ENCODE measurements at places on chromosomes 7 and 10.

- DNase-seq, result no peak
Measured at GRCh38 chr10:44398271-44398670, 13.4 kb upstream of the CXCL12 start.

- DNase-seq, result no peak
Measured at GRCh38 chr7:70557338-70557737, 574.6 kb upstream of the GALNT17 start.

GRCh38 chr7:54728411-54728810 is 30.6 kb downstream of the SEC61G start:
- no peak for DNase-seq

DNA sequence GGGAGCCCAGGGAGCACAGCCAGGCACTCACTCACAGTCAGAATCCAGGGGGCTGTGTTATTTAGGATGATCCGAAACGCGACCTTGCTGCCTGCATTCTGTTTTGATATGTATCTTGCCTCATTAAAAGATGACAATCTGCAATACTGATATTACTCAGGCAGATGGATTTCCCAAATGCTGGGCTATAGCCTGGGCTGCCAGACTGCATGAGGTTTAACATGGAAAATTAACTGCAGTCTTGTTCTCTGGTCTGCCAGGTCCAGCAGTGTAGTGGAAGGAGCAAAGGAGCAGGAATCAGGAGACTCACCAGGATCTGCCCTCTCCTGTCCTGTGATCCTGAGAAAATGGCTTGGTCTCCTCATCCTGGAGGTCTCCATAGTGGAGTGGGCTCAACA is 258.1 kb downstream of the PAXIP1 start:
- DNase-seq, result no peak

DNA sequence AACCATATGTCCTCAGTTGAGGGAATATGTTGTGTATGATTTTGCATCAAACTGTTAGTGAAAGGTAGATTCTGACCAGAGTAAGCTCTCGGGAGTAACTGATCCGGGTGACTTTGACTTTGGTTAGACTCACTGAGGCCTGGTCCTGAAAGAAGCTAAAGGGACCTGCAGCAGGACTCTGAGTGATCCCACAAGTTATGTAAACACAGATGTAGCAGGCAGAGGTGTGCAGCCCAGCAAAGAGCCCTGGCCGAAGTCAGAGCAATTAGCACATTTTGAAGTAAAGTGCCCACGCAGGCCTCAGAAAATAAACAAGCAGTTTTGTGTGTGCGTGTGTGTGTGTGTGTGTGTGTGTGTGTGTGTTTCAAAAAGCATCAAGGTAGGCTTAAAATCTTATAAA is 245.6 kb upstream of the FERD3L start:
- no peak for DNase-seq

- DNase-seq, result no peak
Measured at GRCh38 chr10:110373059-110373458, 68.3 kb upstream of the SMNDC1 start.

DNA sequence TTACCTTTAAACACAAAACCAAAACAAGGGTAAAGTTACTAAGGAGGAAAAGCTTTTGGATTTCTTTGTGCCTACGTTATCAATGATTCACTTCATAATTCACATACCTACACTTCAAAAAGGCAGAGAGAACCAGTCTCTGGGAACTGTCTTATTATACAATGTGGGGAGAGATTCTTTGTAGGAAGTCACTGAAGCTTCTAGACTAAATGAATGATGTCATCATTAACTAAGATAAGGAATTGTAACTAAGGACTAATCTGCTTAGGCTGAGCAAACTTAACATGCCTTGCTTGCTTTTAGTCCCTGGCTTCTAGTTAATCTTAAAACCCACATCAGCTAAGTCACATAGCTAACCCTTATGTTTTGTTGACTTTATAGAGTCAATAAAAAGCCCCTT is 771.2 kb downstream of the NXPH1 start:
- no peak for DNase-seq

- DNase-seq, result peak; percentile 11
Measured at GRCh38 chr7:130732980-130733930, 752 bp downstream of the KLF14 start.

DNA sequence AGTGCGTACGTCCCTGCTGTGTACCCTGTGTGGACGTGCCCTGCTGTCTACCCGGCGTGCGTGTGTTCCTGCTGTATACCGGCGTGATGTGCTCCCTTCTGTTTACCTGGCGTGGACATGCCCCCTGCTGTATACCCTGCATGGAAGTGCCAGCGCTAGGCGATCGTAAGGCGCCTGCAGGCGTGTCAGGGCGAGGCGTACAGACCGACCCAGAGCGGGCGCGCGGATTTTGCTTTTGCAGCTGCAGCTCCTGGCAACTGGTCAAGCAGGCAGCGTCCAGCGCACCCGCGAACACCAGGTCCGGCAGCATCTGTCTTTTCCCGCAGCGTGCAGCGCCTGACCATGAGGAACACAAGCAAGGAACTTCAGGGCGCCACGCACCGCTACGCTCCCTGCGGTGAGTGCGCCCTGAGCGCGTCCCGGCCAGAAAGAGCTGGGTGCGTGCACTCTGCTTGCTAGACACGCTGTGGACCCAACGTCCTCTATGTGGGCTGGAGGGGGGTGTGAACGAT is 680 bp downstream of the C7orf57 start:
- no peak for DNase-seq

DNA sequence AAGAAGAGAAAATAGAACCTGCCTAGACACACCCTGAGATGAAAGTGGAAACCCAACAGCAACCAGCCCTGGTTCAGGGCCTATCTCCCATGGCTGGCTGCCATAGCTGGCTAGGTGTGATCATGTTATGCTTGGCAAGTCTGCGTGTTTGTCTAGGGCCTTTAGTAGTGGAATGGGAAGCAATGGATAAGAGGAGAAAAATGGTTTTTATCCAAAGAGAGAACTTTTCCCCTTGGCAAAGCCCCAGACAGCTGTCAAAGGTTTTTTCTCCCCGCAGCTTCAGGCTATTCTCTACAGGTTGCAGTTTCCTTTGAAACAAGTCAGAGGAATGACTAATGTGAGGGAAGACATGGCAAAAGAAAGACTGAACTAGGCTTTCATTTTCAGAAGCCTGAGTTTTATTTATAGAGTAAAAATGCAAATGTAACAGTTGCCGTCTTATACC is 161.5 kb downstream of the SEMA3D start:
- DNase-seq, result no peak

- DNase-seq, result no peak
Measured at GRCh38 chr7:151239837-151240459, 7.7 kb downstream of the CHPF2 start.

GRCh38 chr7:1677206-1678080 is 7.4 kb downstream of the ELFN1 start:
- no peak for DNase-seq

- DNase-seq, result no peak
Measured at GRCh38 chr7:112185005-112185834, 21.0 kb downstream of the DOCK4 start.

- DNase-seq, result no peak
Measured at GRCh38 chr10:77441353-77442166, 196.0 kb downstream of the KCNMA1 start.

DNA sequence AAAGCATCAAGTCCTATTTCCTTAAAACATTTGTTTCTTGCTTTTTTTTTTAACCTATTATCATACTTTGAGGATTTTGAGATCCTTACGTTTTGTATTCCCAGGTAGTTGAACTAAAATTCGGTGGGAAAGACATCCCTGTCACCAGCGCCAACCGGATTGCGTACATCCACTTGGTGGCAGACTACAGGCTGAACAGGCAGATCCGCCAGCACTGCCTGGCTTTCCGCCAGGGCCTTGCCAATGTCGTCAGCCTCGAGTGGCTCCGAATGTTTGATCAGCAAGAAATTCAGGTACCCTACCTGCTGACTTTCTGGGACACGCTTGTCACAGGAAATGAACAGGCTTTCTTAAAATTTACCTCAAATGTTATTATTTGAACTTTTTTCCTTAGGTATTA is 83.0 kb upstream of the DNAJB6 start:
- DNase-seq, result no peak

DNA sequence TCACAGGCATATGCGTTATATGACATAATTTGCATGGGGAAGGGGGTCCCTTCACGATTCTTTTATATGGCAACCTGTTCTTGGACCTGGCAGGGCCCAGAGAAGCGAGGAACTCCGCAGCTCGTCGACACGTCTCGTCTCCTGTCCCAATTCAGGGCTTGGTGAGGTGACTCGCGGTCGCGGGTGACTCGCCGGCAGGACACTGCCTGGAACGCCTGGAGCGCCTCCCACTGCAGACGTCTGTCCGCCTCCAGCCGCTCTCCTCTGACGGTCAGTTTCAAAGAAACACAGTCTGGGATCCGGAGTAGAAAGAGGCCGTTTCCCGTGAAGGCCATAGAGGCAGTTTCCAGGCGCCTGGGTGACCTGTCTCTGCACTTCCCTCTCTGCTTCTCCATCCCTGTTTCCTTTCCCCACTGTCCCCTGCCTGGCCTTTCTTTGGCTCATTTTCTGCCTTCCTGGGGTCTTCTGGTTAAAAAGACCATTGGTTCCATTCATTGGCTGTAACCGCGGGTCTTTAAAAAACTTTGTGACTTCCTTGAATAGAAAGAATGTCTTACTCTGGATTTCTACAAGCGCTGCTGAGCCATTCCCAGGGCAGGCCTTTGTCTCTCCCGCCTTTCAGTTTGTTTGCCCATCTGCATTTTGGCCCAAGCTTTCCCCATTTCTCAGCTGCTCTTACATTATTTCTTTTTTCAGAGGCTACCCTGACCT is 1.2 kb downstream of the UPP1 start:
- DNase-seq, result no peak

DNA sequence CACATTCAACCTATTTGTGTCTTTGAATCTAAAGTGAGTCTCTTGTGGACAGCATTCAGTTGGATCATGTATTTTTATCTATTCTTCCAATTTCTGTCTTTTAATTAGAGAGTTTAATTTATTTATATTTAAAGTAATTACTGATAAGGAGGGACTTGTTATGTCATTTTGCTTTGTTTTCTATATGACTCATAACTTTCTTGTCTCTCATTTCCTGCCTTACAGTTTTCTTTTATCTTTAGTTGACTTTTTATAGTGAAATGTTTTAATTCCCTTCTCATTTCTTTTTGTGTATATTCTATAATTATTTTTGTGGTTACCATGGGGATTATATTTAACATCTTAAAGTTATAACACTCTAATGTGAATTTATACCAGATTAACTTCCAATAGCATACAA is 7.3 kb upstream of the ZNF518A start:
- no peak for DNase-seq

GRCh38 chr10:124333931-124334330 is 84.8 kb downstream of the OAT start:
- no peak for DNase-seq

- DNase-seq, result no peak
Measured at GRCh38 chr7:98946389-98946788, 68.1 kb downstream of the TRRAP start.

All from CD4-positive, alpha-beta memory T cell (primary cell).